ENCODE measurements at places on chromosomes 2 and 18. TPM values are rescaled to one million over a fixed set of nuclear protein-coding genes. Genes with fewer than 3 reads are reported as not detected.

- H3K27me3 ChIP-seq = no peaks in the 10 kb centered on the region
Measured at GRCh38 chr2:226304308-226304707, 495.3 kb downstream of the IRS1 start.

Gene GPR55
- 2.1 TPM for total RNA-seq

DNA sequence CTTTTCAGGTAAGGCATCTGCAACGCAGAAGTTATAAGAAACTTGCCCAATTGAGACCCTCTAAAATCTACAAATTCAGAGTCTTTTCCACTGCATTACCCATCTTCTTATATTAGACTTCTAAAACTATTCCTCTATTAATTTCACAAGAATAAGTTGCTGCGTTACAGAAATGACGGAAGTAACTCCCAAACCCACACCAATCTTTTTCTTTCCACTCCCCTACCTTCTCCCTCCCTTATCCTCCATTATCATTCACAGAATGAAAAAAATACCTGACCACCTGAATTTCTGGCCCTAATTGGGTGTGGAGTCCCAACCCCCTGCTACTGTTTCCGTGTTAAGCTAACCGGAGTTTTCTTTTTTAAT, 689 bp downstream of the RPRD1A start:
- peak overlapping the region; percentile 78 for H3K4me3 ChIP-seq
- H3K27me3 ChIP-seq = no peaks in the 10 kb centered on the region
- H3K27ac ChIP-seq = peak overlapping the region; percentile 88
- H3K4me1 ChIP-seq = no peaks in the 10 kb centered on the region

- H3K4me1 ChIP-seq = no peaks in the 10 kb centered on the region
- H3K36me3 ChIP-seq = peaks cover 76% of the 10 kb centered on the region
- no peak overlapping the region for H3K4me3 ChIP-seq
- no peaks in the 10 kb centered on the region for H3K27me3 ChIP-seq
- H3K27ac ChIP-seq = no peak overlapping the region
Measured at GRCh38 chr2:24822049-24822706, 29.0 kb downstream of the CENPO start.

GRCh38 chr2:101533561-101534148, 58.7 kb upstream of the RFX8 start:
- no peaks in the 10 kb centered on the region for H3K27me3 ChIP-seq
- H3K4me1 ChIP-seq = peaks cover 2% of the 10 kb centered on the region
- DNase-seq = no peak

DNA sequence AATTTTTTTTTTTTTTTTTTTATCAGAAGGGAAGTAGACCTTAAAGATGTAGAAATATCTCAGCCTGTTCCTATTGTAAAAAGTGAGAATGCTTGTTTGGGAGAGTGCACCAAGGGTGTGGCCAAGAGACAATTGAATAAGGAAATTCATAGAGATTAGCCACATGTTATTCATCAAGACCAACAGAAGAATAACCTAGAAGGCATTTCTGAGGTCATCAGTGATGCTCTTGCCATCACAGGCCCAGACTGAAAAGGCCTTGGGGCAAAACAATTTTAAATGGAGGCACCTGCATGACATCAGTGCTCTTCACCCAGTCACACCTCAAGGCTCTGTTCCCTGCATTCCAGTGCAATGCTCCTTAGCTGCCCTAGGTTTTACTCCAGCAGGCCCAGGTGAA, 2043.3 kb upstream of the PIK3C3 start:
- H3K27me3 ChIP-seq = no peaks in the 10 kb centered on the region
- no peak overlapping the region for H3K27ac ChIP-seq
- H3K4me3 ChIP-seq = no peak overlapping the region
- no peak for DNase-seq

DNA sequence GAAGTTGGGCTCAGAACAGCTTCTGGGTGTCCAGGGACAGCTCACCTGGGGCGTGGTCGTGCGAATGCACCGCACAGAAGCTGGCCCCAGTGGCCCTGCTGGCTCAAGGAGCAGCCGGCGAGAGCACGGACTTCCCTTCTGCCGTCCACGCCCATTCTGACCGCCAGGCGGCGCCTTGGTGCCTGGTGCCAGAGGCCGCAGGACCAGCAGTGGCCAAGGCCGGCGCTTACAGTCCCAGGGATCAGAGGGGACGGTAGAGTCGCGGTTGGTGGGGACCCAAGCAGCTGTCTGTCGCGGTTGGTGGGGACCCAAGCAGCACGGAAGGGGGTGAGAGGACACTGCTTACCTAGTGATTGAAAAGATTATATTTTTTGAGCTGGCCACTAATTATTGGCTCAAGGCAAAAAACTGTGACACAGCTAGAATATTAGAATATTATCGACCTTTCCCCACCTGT, 25.7 kb downstream of the NPPC start:
- no peak overlapping the region for H3K27ac ChIP-seq
- no peaks in the 10 kb centered on the region for H3K27me3 ChIP-seq
- no peaks in the 10 kb centered on the region for H3K36me3 ChIP-seq
- no peaks in the 10 kb centered on the region for H3K4me1 ChIP-seq

Gene PIEZO2
- 3.2 TPM for total RNA-seq

DNA sequence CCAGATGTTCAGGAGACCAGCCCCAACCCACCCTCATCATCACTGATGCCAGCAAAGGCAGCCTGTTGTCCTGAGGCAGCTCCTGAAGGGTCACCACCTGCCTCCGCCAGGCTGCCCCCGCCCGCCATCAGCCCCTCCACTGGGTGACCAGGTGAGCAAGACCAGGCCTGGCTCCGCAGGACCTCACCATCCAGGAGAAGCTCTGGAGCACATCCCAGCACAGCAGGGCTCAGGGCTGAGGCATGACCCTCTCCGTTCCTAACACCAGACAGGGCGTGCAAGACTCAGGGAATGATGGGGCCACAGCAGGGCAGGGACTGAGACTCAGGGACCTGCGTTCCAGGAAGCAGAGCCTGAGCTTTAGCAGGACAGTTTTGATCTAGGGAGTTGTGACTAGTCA, 218.8 kb upstream of the RAB6C start:
- no peak overlapping the region for H3K4me3 ChIP-seq
- H3K27ac ChIP-seq = no peak overlapping the region
- no peaks in the 10 kb centered on the region for H3K27me3 ChIP-seq
- no peak for DNase-seq
- H3K4me1 ChIP-seq = no peaks in the 10 kb centered on the region

Data from thymus (tissue), 14 donors.